CD4-positive, alpha-beta T cell treated with Interleukin-4 for 4 hours (primary cell): ENCODE measurements at places on chromosomes 6 and 20.

GRCh38 chr20:9916761-9917160 lies 77.9 kb upstream of the PAK5 start:
- DNase-seq, result no peak

GRCh38 chr20:13878566-13878965 lies 93.7 kb downstream of the NDUFAF5 start:
- DNase-seq, result no peak

DNA sequence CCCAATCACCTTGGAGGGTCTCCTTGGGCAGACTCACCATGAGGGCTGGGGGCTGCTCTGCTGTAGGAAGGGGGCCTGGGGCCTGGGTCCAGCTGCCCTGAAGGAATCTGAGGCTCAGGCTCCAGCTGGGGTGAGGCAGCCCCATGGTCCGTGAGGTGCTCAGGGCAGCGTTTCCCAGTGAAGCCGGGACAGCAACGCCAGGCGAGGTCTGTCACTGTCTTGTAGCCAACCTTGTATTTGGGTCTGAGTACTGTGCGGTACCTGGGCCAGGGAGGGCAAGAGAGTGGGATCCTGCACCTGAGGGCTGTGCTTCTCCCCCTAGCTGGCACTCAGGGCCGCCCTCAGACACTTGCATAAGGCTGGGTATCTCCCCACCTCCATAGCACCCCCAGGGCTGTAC lies 3.0 kb downstream of the EMILIN3 start:
- DNase-seq, result no peak

- no peak for DNase-seq
Observed at GRCh38 chr6:100482698-100483097, 18.0 kb upstream of the SIM1 start.

DNA sequence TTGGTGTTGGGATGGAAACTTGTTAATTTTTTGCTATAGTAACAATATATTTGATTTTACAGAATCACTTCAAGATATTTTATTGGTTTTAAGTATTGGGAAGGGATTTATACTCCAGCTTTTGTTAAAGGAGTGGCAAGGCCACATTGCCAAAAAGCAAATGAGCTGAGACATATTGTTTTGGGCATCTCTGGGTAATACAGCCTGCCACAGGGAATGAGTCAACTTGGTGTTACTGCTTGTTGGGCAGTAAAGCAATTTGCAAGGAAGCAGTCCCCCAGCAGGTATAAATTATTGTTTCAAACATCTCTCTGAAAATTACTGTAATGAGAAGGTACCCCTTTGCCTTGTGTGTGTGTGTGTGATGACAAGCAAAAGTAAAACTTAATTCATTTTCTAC lies 868.3 kb upstream of the FLRT3 start:
- no peak for DNase-seq

DNA sequence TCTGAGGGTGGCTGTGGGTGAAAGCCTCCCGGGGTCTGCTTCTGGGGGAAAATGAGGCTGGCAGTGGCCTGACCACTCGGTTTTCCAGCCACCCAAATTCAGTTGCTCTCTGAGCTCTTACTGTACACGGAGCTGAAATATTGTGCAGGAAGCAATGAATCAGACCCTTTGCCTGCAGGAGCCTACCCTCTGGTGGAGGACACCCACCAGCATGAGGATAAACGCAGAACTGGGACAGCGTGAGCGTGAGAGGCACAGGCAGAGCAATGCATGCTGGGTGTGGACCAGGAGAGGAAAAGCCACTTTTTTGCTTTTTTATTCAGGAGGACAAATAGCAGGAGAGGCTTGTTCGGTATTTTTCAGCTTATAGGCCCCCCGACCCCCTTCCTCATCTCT lies 298.0 kb downstream of the QKI start:
- DNase-seq, result no peak
